Pulmonary artery endothelial cell (primary cell): ENCODE measurements at places on chromosomes 16 and 17.

DNA sequence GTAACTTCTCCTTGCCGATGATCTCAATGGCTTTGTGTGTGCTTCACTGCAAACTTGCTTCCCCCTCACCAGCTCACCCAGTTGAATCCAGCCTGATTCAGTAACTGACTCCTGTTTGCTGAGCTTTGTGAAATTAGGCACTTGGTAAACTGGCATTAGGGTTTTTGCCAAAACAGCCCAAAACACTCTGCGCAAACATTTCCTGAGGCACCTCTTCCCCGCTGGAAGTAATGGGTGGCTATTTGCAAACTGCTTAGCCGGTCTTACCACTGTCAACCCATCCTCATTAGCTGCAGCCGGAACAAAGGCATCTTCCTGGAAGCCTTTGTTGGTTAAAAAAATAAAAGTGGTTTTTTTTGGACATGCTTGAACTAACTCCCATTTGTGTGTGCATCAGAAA is 353.2 kb downstream of the MAF start:
- DNase-seq, result no peak

DNA sequence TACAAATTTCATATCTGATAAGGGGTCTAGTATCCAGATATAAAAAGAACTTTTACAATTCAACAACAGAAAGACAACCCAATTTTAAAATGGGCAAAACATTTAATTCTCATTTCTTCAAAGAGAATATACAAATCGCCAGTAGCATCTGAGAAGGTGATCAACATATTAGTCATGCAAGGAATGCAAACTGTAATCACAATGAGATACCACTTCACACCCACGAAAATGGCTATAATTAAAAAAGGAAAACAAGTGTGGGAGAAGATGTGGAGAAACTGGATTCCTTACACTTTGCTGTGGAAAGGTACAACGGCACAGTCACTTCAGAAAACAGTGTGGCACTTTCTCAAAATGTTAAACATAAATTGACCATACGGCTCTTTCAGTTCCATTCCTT is 168.2 kb downstream of the VPS53 start:
- no peak for DNase-seq

- DNase-seq, result no peak
Measured at GRCh38 chr16:85998171-85998867, 99.4 kb downstream of the IRF8 start.

GRCh38 chr17:9410301-9410700 is 165.3 kb downstream of the STX8 start:
- no peak for DNase-seq

- DNase-seq, result peak; percentile 71
Measured at GRCh38 chr16:85306071-85306792, 194.0 kb upstream of the CIBAR2 start.

- peak; percentile 17 for DNase-seq
Measured at GRCh38 chr17:622356-622755, 92.3 kb downstream of the VPS53 start.

- DNase-seq, result no peak
Measured at GRCh38 chr17:74737299-74738050, 419 bp downstream of the RAB37 start.

- DNase-seq, result no peak
Measured at GRCh38 chr17:81354252-81354953, 40.9 kb upstream of the BAHCC1 start.

DNA sequence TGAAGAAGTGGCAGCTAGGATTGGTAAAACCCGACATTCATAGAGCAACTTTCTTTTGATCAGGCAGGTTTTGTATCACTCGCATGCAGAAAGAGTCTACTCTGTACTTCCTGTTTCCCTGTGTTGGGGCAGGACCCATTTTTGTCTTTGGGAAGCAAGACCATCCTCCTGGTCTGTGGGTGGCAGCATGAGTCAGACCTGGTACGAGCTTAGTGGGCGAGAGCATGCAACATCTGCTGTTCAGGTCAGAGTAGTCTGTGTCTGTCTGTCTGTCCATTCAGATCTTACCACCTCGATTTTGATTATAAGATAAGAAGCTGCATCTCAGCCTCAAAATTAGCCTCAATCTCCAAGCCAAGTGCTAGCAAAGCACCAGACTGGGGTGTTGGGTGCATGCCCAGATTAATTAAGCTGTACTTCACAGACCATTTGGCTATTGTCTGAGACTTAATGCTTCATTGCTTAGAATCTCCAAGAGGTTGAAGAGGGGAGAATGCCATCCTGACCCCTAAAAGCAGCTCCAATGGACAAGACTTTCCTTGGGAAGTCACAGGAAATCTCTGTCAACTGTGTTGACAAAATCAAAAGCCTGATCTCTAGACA is 110.9 kb downstream of the XYLT1 start:
- no peak for DNase-seq

DNA sequence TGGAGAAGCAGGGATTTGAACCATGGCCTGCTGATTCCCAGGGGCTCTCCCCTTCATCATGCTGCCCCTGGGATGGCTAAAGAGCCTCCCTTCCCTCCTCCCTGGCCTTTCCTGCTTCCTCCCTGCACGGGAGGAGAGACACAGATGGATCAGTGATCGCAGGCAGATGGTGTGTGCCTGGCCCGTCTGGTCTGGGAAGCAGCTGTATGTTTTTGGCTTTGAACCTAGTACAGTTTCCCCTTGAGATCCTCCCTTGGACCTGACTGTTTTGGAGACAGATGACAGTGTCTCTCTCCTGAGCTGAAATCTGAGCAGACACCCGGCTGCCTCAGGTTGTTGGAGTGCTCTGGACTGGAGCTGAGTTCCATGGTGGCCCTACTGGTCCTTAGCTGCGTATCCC is 29.0 kb upstream of the ATP2C2 start:
- no peak for DNase-seq

DNA sequence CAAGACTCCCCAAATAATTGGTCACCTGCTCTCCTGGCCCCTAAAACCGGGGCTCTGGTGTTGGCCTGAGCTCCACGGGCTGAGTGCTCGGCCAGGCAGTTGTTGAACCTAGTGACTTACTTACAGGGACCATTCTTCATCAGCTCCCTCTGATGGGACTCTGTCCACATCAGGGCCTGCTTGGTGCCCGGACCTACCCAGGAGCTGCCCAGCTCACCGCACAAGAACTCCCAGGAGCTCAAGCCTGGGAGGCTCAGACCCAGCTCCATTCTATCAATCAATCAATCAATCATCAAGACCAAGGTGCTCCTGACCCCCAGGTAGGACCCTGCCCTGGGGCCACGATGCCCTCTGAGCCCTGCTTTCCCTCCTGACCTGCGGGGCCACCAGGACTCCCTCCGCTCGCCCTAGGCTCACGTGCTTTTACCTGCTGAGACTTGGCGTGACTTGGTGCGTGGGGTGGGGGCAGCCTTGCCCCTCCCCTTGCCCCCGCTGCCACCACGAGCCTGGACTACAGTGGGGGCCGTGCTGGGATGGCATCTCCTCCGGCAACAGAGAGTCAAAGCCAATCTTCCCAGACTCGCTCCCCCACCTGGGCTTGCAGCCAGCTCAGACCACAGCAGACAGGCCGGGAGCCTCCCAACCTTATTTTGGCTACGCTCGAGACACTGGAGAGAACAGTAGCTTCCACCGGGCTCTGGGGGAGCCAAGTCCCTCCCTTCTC is 15.7 kb downstream of the IL34 start:
- no peak for DNase-seq

DNA sequence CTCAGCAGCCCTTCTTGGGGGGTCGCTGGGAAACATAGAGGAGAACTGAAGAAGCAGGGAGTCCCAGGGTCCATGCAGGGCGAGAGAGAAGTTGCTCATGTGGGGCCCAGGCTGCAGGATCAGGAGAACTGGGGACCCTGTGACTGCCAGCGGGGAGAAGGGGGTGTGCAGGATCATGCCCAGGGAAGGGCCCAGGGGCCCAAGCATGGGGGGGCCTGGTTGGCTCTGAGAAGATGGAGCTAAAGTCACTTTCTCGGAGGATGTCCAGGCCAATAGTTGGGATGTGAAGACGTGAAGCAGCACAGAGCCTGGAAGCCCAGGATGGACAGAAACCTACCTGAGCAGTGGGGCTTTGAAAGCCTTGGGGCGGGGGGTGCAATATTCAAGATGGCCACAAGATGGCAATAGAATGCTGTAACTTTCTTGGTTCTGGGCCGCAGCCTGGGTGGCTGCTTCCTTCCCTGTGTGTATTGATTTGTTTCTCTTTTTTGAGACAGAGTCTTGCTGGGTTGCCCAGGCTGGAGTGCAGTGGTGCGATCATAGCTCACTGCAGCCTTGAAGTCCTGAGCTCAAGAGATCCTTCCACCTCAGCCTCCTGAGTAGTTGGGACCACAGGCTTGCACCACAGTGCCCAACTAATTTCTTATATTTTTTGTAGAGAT is 3.4 kb downstream of the STH start:
- DNase-seq, result no peak

DNA sequence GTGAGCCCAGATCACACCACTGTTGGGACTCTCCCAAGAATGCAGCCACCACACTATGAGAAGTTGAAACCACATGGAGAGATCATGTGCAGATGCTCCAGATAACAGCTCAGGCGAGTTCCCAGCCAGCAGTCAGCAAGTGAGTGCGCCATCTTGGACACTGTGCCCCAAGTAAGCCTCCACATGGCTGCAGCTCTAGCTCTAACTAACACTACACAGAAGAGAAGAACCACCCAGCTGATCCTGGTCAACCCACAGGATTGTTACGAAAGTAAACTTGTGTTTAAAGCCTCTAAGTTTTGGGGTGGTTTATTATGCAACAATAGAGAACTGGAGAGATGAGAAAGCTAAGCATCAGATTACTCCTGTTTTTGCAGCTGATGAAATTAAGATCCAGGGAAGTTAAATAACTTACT is 25.8 kb downstream of the SLC38A7 start:
- DNase-seq, result no peak

DNA sequence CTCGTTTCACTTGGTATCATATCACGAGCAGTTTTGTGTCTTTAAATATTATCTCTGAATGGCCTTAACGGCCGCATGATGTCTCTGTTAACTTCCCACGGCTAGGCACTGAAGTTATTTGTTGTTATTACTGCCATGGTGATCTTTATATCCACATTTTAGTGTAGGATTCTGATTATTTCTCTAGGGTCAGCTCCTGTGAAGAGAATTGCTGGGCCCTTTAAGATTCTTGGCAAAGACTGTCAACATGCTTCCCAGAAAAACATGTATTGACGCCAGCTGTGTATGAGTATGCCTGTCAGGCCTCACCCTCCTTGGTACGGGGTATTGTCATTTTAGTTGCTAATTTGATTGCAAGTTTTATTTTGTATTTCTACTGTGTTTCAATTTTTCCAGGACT is 263.5 kb downstream of the SNX29 start:
- peak; percentile 13 for DNase-seq

- no peak for DNase-seq
Measured at GRCh38 chr17:75430159-75430974, 24.9 kb upstream of the GRB2 start.

- no peak for DNase-seq
Measured at GRCh38 chr17:41256291-41256685, 1.1 kb downstream of the KRTAP9-9 start.

DNA sequence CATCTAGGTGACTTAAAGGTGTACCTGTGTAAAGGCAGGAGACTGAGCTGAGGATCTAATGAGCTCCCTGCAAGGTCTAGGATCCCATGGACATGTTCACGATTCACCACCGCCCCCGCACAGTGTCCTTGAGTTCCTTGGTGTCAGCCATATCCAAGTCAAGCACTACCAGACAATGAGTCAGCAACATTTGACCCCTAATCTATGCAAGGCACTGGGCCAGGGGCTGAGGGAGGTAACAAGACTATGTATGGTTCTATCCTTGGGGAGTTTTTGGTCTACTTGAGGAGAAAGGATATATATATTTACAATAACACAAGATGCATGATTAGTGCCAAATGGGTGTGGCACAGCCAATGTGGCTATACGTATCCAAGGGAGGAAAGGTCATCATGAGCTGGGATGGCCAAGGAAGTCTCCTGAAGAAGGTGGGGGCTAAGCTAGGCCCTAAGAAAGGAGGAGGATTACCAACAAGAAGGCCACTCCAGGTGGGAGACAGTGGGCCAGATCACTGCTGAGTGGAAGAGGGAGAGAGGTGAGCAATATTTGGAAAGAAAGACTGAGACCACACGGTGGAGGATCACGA is 35.0 kb downstream of the ITGB3 start:
- no peak for DNase-seq

DNA sequence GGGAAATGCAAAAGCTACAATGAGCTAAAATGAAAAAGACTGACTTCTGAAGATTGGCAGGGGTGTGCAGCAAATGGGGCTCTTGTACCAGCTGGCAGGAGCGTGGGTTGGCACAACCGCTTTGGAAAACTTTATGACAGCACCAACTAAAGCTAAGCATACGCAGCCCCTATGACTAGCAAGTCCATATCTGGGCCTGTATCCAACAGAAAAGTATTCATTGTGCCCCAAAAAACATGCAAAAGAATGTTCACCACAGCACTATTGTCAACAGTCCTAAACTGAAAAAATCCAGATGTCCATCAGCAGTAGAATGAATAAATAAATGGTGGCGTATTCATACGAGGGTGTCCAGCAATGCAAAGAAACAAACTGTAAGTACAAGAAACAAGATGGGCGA is 22.6 kb upstream of the ITGA3 start:
- no peak for DNase-seq

DNA sequence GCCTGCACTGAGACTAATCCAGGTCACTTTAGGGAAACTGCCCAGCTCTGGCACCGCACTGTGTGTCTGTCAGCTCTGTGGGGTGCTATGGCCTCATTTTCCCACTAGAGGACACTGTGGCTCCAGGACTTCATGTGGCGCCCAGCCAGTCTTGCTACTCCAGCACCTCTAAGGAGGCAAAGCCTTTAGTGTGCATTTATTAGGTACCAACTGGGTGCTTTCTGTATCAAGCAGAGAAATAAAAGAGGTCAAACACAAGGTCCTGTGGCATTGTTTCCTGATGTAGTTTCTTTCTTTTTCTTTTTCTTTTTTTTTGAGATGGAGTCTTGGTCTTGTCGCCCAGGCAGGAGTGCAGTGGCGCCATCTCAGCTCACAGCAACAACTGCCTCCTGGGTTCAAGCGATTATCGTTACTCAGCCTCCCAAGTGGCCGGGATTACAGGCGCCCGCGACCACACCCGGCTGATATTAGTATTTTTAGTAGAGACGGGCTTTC is 12.5 kb upstream of the RHBDL3 start:
- DNase-seq, result peak; percentile 19

DNA sequence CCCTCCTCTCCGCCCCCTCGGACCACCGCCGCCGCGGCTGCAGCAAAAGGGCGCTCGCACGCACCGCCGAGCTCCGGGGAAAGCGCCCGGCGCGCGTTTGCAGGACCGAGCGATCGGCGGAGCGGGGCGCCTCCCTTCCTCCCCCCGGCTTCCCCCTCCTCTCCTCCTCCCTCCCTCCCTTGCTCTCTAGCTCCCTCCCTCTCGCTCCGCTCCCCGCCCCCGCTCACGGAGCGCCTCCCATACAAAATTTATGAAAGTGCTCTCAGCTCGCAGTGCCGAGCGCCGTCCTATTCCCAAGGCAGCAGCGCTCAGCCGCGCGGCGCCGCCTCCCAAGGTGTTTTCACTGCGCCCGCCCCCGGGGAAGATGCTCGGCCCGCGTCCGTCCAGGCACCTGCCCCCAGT is at the start of gene RTN4RL1:
RTN4RL1 (minus strand) TSS at position 115 of the 402 bp plus-strand sequence. CDS start 469 bp downstream, outside the sequence.
- DNase-seq, result no peak

GRCh38 chr16:27129401-27129800 is 62.7 kb downstream of the C16orf82 start:
- DNase-seq, result no peak
